Fibroblast of skin of right quadriceps (primary cell): ENCODE measurements at places on chromosomes 12 and 14.

GRCh38 chr14:31993521-31993951 lies 83.6 kb upstream of the ARHGAP5 start:
- no peak for DNase-seq

GRCh38 chr12:64318605-64319004 lies 72.0 kb downstream of the C12orf56 start:
- DNase-seq: peak; percentile 21

DNA sequence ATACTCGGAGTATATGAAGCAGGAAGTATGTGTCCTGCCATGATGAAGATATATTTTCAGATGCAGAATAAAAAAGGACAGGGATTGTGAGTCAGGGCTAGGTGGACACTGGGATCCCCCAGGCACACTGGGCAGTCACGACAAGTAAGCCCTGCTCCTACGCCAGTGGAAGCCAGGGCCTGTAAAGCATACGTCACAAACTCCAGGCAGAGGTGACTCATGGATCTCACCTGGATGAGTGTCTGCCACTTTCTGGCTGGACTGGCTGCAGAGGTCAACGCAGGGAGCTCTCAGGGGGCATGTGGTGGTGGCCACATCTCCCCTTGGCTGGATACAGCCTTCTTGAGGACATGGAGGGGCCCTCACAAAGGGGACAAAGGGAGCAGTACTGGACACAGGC lies 262.3 kb downstream of the GLT1D1 start:
- no peak for DNase-seq

GRCh38 chr14:92750994-92751400 lies 2.6 kb upstream of the LGMN start:
- DNase-seq: no peak

DNA sequence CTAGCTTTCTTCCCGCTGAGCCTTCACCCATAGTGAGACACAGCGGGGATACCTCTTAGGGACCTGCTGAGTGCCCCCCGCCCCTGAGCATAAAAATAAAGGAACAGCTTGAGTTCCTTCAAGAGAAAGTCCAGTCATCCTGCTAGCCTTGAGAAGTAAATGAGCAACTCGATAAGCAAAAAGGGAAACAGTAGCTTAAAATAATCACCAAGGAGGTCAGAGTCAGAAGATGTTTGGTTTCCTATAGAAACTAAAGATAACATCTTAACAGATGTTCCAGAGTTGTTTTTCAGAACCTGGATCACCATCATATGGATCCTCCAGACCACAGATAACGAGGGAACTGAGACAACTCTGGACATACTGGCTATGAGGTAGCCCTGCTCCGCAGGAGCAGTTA lies 94.0 kb downstream of the BCAT1 start:
- no peak for DNase-seq

GRCh38 chr12:103758310-103759089 lies 82.5 kb downstream of the NT5DC3 start:
- DNase-seq: no peak

DNA sequence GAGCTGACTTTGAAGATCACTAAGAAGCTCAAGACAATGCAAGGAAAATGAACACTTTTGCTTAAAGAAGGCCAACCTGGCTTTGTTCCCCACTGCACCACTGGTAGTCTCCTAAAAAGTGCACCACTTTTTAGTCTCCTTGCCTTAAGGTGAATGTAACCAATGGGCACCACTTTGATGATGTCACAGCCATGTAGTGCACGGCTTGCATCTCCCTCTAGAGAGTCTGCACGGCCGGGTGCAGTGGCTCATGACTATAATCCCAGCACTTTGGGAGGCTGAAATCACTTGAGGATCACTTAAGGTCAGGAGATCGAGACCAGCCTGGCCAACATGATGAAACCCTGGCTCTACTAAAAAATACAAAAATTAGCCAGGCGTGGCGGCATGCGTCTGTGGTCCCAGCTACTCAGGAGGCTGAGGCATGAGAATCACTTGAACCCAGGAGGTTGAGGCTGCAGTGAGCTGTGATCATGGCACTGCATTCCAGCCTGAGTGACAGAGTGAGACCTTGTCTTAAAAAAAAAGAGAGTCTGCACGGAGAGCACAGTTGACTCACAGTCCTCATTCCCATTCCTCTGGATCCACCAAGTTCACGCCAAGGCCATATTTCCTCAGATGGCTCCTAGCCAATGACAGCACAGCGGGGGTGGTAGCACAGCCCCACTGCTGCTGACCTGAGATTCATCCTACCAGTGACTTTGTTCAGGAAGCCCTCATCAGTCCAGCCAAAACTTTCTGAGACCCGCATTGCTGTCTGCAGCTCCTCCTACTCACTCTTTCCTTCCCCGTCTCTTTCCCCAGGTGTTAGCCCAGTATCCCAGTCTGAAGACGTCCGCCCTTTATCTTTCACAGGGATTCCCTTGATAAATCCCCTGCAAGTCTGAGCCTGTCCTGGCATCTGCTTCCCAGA lies 16.5 kb upstream of the IFT81 start:
- peak; percentile 98 for DNase-seq

DNA sequence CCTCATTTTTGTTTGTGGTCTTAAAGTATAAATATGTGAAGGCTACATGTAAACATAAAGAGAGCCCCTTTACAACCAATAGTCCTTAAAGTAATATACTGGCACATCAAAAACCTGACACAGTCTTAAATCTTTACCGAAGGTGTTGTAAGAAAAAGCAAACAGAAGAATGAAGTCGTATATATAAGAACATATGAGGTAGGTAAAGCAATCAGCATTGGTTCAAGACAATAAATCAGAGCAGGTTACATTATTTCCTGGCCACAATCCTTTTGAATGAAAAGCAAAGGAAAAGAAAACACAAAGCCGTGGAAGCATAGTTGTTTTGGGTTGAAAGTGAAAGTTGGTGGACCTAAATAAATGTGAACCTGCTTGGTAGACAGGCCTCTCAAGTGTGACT lies 183.7 kb upstream of the STXBP6 start:
- DNase-seq: no peak

DNA sequence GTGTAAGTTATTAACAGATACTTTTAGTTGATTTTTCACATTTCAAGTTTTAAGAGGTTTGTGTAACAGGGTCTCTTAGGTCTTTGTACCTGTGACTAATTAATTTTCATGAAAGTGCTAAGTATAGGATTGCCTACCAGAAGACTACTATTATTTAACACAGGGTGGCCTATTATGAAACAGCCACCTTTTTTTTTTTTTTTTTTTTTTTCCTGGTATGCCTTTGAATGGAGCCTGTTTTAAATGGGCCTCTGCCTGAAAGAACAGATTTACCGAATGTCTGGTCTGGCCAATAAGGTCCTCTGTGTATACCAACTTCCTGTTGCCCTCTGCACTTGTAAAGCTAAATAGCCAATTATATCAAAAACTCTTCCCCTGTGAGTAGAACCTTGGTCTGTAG lies 62.5 kb downstream of the SLC38A6 start:
- no peak for DNase-seq

- DNase-seq: no peak
These were observed 132.7 kb upstream of the DYRK2 start for GRCh38 chr12:67515679-67516340.

DNA sequence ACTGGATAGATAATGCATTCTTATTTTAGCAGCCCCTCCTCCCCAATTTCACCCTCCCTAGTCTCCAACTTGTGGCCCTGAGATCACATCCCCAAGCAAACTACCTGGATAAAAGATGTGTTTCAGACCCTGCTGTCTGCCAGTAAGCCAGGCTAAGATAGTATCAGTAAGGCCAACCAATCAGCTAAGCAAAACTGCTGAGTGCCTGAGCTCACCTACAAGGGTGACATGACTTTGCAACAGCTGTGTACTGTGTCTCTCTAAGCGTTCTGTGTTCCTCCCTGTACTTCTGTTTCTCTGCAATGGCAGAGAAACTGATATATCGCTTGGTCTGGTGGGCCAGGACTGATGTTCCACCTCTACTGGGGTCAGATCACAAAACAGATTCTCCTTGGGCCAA lies 224.9 kb downstream of the BTG1 start:
- DNase-seq: no peak

- peak; percentile 36 for DNase-seq
These were observed 8.1 kb upstream of the ADCY6 start for GRCh38 chr12:48796976-48797375.

GRCh38 chr12:130956456-130957303 lies 3.0 kb downstream of the ADGRD1 start:
- DNase-seq: no peak

DNA sequence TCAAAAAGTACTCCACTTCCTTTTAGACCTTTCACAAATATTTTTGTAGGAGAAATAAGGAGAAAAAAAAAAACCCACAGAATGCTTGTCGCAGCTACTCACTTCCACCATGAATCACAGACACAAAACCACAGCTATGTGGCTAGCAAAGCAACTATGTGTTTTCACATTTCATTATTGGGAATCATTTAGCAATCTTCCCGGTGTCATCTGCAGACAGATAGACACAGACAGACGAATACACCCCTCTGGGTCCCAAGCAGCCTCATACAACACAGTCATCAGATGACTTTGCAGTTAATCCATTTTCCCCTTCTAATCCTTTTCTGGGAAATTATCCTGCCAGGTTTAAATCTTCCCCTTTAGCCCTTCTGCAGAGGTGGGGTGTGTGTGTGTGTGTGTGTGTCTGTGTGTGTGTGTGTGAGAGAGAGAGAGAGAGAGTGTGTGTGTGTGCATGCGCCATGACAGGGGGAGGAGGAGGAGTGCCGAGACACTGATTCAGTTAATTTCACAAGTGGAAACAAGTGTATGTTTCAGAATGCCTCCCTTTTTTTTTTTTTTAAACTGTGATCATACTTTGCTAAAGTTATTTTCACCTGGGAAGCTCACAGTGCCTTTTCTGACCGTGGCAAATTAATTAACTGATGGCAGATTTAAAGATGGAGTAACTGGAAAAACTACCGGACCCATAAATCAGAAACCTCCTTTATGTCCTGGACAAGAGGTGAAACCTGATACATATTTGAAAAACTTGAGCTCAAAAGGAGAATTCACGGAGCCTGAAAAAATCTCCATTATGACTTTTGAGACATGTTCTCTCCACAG lies 39.9 kb downstream of the LTBP2 start:
- DNase-seq: peak; percentile 100

DNA sequence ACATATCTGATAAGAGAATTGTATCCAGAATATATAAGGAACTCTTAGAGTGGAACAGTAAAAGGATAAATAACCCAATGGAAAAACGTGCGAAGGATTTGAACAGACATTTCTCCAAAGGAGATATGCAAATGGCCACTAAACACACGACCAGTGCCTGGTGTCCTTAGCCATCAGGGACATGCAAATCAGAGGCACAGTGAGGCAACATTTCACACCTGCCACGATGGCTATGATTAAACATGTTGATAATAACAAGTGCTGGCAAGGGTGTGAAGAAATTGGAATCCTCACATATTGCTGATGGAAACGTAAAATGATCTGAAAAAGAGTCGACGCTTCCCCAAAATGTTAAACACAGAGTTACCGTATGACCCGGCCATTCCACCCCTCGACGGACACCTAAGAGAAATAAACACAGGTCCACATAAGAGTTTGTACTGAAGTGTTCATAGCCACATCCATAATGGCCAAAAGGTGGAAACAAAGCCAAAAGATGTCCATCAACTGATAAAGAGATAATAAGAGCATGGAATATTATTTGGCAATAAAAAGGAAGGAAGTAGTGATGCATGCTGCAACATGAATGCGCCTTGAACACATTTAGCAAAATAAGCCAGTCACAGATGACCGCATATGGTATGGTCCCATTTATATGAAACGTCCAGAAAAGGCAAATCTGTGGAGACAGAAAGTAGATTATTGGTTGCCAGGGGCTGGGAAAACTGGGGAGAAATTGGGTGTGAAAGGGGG lies 6.3 kb upstream of the TMEM121 start:
- DNase-seq: no peak

DNA sequence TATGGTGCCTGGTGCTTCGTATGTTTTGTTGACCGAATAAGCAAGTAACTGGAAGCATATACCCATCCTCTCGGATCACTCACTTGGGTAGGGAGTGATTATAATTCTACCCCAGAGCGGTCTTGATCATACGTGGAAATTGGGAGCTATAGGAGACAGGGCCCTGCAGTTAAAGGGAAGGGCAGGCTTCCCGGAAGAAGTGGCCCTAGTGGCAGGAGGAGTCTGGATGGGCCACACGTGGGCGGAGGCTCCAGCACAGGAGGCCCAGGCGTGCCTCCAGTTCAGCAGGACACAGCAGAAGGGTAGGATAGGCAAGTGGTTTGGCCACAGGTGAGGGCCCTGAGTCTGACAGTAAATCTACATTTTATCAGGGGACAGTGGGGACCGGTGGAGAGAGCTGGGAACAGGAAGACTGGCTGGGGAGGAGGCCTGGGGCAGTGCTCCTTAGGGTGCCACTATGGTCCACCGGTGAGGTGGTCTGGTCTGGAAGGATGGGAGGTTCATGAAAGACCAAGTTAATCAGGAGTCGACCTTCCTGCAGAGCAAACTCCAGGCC lies 23.5 kb upstream of the YY1 start:
- DNase-seq: no peak

DNA sequence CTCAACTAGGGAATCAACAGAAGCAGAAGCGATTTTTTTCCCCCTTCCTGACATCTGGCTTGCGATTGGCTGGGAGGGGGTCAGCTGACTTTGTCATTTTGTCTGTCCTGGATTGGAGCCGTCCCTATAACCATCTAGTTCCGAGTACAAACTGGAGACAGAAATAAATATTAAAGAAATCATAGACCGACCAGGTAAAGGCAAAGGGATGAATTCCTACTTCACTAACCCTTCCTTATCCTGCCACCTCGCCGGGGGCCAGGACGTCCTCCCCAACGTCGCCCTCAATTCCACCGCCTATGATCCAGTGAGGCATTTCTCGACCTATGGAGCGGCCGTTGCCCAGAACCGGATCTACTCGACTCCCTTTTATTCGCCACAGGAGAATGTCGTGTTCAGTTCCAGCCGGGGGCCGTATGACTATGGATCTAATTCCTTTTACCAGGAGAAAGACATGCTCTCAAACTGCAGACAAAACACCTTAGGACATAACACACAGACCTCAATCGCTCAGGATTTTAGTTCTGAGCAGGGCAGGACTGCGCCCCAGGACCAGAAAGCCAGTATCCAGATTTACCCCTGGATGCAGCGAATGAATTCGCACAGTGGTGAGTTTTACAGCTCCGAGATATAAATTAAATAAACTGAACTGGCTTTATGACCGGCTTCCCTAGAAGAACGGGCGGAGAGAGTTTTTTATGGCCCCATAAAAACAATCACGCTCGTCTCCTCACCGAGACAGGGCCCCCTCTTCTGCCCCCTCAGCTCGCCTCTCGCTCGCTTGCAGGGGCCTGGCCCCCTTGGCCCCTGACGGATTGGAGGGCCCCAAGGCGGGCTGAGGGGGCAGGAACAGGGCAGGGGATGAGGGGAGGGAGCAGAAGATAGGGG lies at the start of gene HOXC6:
Gene HOXC6 (plus strand): TSS at position 127 of the 888 bp plus-strand sequence. CDS start 82 bp downstream, at position 209.
- DNase-seq: peak; percentile 66

GRCh38 chr12:64813723-64814122 lies 10.7 kb upstream of the TBC1D30 start:
- no peak for DNase-seq

DNA sequence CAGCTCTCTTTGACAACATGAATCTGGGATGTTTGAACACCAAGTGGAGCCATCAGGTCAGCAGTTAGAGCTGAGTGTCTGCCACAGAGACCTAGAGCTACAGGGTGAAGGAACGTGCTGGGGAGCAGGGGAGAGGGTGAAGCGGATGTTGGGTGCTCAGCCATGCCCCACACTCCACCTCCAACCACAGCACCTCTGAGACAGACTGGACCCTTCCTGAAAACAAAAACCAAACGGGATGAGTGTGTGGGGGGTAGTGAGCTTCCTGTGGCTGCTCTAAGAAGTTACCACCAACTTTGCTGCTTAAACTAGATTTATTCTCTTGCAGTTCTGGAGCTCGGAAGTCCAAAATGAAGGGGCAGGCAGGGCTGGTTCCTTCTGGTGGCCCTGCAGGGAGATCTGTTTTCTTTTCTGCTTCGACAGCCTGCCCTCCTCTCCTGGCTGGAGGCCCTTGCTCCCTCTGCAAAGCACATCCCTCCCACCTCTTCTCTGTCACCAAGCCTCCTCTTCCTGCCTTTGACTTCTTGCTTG lies 5.6 kb upstream of the GOLGA3 start:
- no peak for DNase-seq
